ENCODE measurements at places on chromosomes 16 and 17. TPM values are rescaled to one million over a fixed set of nuclear protein-coding genes. Genes with fewer than 3 reads are reported as not detected.

Gene SLC5A11
- not detected for total RNA-seq

Gene TBC1D3D
- 0.09 TPM for total RNA-seq

Gene HOXB5
- total RNA-seq = 0.12 TPM

Gene VAT1L
- total RNA-seq = 1.3 TPM

Gene CCP110
- total RNA-seq = 3.4 TPM

Gene PDIA2
- 0.09 TPM for total RNA-seq

Gene DYNLRB2
- not detected for total RNA-seq

Gene KRTAP4-4
- not detected for total RNA-seq

Gene SNX11
- 13.9 TPM for total RNA-seq

Gene ACSM2A
- total RNA-seq = not detected

Gene C16orf95
- total RNA-seq = 2.0 TPM

Gene VMP1
- 128 TPM for total RNA-seq
